Right renal pelvis (tissue), 4 donors: ENCODE measurements at places on chromosomes 6 and 20. TPM values are rescaled to one million over a fixed set of nuclear protein-coding genes. Genes with fewer than 3 reads are reported as not detected.

DNA sequence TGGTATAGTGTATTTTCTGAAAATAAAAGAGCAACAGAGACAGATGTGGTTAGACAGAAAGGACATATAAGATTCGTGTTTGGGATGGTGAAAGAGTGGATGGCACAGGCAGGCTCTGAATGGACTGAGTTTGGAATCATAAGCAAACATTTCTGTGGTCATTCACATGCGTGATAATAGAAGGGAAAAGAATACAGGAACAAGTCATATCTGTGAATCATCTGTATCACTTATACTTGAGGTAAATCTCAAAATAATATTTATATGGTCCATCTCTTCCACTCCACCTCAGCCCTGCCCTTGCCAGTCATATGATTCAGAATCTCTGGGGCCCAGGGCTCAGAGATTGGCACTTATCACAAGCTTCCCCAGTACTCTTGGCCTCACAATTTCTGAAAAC, 535.1 kb downstream of the BCKDHB start:
- no peak for DNase-seq

DNA sequence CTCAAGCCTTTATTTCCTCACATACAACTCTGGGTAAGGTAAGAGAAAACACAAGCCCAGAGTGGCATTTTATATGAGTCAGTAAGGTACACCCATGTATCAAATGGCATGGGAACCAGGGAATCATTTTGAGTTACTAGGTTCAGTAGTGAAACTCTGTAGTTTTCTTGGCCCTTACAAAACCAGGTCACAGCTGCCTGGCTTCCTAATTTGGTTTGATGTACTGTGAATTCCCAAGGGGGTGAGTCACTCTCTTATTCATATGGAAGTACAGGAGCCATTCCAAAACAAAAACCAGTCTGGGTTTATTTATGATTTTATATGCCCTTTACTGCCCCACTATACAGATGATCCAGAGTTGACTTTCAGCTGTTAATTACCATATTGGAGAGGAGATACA, 70.7 kb downstream of the PDE7B start:
- no peak for DNase-seq

DNA sequence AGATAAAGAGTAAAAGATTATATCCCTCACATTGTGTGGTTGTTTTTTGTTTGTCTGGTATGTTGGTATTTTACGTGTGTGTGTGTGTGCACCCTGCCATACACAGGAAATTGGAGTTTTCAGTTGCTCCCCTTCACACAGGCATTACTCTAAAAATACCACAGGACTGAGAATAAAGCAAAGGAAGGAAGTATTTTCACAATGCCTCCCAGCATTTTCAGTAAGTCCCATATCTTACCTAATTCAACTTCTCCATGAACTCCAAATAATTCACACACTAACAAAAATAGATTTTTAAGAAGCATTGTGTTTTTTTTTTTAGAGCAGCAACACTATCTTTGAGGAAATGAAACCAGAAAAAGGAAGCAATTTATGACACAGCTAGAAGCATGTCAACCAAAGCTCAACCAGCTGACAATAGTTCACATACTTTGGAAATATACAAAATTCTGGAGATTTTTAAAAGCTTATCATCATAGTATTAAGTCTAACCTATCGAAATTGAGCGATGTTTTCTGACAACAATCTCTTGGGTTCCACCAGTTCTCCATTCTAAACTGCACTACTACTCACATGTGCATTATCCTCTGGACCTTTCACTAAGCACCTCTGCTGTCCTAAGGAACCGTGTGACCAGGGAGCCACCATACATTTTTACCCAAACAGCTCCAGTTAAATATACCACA, 2.1 kb downstream of the UBE2J1 start:
- DNase-seq = no peak

- DNase-seq = no peak
Observed at GRCh38 chr6:9233226-9233625, 797.9 kb upstream of the SLC35B3 start.

- no peak for DNase-seq
Observed at GRCh38 chr20:63547725-63548480, at the start of gene SRMS. Gene SRMS (minus strand): TSS chr20:63547749. CDS start chr20:63547463, 286 bp downstream.

DNA sequence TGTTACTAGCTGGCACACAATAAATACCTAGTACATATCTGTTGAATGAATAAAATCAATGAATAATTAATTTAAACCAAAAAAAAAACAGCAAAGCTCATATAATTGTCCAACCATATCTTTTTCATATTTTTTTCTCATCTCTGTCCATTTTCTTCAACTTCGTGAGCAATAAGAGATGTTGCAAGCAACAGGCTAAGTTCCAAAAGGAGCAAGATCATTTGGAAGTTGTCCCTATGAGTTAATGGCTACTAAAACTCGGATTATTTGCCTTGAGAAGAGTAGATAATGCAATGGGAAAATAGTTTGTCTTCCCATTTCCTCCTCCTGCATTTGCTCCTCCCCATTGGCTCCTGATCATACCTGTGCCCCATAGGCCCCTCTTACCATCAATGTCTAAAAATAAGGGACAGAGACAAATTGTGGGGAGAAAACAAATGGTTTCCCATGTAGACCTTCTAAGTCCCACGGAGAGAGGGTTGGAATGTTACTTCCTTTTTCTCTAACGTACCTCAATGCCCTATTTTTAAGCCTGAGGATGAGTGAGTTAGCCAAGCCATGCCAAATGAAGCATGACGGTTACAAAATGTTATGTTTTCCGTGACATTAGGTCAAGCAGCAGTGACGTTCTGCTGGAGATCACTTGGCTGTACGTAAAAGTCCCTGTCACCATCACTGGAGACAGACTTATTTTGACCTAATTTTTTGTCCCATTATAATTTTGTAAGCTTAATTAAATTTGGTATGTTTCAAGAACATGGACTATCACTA, 217.3 kb upstream of the PREP start:
- DNase-seq = no peak

The TAP1 gene
- polyA plus RNA-seq = 10.7 TPM

DNA sequence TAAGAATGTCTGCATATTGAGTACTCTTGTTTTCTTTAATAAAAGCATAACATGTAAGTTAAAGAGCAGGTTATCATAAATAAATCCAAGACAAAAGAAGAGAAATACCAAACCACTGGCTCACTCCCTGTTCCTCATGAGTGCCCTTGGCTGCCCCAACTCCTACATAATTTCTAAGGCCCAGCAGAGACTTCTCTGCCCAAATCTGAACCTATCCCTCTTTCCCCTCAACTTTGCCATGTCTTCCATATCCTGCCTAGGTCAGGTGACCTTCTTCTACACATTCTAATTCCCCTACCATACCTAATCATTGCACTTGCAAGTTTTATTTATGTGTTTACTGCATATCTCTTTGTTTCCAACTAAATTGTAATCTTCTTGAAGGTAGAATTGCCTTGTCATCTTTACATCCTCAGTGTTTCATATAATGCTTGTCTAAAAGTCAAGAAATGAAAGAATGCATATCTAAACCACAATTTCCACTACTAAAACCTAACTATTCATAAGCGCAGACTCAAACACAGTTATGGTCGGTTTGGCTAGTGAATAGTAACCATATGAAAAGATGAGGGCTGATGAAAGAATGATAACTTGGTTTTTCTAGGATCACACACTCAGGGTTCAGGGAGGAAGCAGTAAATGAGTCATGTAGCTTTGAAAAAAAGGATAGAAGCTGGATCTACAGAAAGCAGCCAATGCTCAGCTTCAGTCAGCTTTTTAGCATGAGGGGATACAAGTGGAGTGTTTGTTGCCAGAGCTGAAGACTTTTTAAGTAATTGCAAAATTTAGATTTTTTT, 53.3 kb upstream of the EYA4 start:
- no peak for DNase-seq

The ADAM33 gene
- 10.5 TPM for polyA plus RNA-seq

- no peak for DNase-seq
Observed at GRCh38 chr6:8940356-8940755, 505.0 kb upstream of the SLC35B3 start.

- no peak for DNase-seq
Observed at GRCh38 chr6:168361766-168362165, 42.2 kb upstream of the DACT2 start.

The C20orf141 gene
- not detected for polyA plus RNA-seq

The KCNK15 gene
- 0.09 TPM for polyA plus RNA-seq

DNA sequence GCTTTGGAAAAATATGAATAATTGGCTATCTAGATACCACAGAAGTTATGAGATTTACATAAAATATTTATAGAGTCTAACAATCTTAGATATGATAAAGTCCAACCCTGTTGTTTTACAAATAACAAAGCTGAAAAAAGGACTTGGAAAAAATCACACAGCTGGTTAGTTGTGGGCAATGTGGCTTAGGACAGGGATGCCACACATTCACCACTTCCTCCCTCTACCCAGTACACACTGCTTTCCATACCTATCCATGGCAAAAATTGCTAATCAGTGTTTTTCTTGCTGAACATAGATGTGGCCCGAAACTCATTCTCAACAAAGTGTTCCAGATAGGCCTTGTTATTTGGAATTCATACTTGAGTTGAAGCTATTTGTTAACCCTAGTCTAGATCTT, 147.3 kb upstream of the BMP5 start:
- no peak for DNase-seq

GRCh38 chr20:57696401-57696961, 13.3 kb downstream of the PMEPA1 start:
- DNase-seq = no peak
